CD4-positive, alpha-beta T cell treated with Interferon gamma for 1 hour (primary cell): ENCODE measurements at places on chromosomes 11 and 22.

DNA sequence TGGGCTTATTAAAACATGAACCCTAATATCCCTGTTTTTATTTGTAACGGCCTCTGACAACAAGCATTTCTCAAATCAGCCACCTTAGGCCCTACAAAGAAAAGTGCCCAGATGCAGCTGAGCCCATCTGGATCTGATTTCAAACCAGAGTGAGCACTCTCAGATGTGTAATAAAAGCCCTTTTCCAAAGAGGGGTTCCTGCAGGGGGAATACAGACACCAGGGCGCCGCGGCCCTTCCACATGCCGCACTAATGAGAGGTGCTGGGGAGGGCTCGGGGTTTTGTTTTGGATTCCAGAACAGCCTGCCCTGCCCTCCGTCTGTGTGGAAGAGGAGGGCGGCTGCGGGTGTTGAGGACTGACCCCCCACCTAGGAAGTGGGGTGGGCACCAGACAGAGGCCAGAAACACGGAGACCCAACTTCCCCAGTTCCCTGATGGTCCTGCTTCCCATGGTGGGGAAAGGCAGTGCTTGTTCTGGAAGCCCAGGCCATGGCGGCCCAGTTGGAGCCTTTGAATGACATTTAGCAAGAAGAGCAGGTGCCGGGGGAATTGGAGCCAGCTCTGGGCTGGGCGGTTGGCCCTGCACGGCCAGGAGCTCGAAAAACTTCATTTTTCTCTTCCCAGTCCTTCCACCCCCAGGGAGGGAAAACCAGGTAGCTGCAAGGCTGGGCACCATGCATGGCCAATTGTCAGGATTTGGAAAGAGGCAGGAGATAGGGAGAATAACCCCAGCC is 63.7 kb downstream of the MACROD1 start:
- no peak for DNase-seq

DNA sequence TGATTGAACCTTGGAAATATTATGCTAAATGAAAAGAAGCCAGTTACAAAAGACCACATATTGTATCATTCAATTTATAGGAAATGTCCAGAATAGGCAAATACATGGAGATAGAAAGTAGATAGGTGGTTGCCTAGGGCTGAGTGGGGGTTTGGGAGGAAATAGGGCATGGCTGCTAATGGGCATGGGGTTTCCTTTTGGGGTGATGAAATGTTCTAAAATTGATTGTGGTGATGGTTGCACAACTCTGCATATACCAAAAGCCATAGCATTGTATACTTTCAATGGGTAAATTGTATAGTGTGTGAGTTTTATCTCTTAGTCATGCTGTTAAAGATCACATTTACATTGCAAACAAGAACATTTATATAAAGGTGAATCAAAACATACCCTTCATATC is 48.7 kb downstream of the LDLRAD3 start:
- DNase-seq: no peak

DNA sequence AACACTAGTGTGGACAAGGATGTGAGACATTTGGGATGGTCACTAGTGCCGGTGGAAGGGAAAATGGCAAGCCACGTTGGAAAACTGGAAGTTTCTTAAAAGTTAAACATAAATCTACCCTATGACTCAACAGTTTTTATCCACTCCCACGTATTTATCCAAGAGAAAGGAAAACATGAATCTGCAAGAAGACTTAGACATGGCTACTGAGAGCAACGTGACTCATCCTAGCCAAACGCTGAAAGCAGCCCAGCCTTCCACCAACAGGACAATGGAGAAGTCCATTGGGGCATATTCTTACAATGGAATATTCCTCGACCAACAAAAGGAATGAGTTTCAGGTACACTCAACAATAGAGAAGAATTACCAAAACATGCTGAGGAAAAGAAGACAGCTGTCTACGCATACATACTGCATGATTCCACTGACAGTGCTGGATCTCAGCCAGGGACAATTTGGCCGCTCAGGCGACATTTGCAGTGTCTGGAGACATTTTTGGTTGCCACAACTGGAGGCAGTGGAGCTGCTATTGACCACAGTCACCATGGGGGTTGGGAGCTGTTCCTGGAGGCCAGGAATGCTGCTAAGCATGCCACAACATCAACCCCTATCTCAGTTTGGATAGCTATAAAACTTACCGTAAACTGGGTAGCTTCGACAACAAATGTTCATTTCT is 21.2 kb downstream of the SYT13 start:
- no peak for DNase-seq

GRCh38 chr22:44030051-44030701 is 6.1 kb downstream of the PARVB start:
- no peak for DNase-seq

GRCh38 chr11:12001186-12001585 is 7.2 kb downstream of the DKK3 start:
- DNase-seq: no peak

DNA sequence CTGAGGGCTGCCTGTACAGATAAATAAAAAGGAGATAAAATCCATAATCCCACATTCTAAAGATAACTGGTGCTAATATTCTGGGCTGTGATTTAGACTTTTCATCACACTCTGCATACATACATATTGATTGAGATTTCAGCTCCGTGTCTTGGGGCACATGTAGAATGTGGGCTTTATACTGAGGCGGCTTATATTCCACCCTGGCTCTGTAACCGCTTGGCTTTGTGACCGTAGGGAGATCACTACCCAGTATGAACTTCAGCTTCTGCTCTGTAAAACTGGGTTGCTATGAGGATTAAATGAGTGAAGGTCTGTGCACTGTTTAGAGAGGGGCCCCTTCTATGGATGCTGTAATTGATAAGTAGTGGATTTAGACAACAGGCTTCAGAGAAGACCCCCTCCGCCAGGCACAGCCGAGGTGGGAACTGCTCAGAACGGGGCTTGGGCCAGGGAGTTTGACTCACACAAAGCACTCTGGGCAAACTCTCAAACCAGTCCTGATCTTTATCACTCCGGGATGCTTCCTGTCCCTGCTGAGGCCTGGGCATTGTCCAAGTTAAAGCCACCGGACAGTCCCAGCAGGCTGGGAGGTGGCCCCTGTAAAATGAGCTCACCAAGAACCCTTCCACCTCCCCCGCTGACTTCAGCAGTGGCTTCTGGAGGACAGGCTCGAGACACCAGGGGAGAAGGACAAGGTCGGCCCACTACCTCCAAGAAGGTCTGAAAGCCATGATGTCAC is 17.2 kb downstream of the KIAA1671 start:
- no peak for DNase-seq

DNA sequence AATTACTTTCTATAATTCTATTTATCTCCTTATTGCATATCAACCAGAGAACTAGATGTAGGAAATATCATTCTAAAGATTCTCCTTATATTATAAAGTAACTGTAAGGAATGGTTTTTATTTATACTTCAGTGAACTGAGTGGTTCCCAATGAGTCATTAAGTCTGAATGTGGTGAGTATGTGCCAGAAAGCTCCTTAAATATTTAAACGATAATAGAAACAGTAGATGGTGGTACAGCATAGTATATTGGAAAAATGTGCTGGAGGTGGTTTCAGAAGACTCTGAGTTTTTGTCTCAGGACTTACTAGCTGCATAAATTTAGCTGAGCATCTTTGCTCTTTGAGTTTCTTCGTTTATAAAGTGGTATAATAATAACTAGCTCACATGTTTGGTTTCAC is 653.5 kb downstream of the FAM181B start:
- DNase-seq: no peak

DNA sequence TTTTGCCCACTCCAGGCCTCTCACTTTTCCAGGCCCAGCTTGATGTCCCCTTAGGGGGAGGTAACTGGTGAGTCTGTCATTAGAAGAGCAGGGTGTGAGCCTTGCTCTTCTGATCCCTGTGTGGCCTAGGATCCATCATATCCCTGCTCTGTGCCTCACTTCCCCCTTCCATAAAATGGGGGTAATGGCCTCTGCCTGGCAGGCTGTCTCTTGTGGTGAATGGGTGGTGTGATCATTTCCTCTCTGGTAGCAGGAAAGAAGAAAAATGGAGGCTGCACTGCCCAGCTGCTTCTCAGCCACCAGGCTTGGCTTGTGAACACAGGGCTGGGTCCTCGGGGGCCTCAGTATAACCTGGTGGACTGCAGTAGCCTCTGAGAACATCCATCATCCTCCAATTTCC is 5.6 kb downstream of the ARHGEF17 start:
- DNase-seq: no peak

GRCh38 chr22:38941488-38941987 is 15.9 kb upstream of the APOBEC3A start:
- peak; percentile 76 for DNase-seq

- no peak for DNase-seq
These were observed at the start of gene ABCG4 for GRCh38 chr11:119149018-119149785. TSS of gene ABCG4 (plus strand) at chr11:119149052. CDS start at chr11:119149966, 914 bp downstream.
